A673 (cell line): ENCODE measurements at places on chromosomes 12 and 14.

GRCh38 chr12:79886917-79887519 lies 47.9 kb downstream of the PPP1R12A start:
- DNase-seq = peak; percentile 71

GRCh38 chr12:128365032-128365431 lies 98.1 kb downstream of the TMEM132C start:
- DNase-seq = no peak

- DNase-seq = no peak
These were observed 16.4 kb downstream of the TRMT61A start for GRCh38 chr14:103545219-103545914.

DNA sequence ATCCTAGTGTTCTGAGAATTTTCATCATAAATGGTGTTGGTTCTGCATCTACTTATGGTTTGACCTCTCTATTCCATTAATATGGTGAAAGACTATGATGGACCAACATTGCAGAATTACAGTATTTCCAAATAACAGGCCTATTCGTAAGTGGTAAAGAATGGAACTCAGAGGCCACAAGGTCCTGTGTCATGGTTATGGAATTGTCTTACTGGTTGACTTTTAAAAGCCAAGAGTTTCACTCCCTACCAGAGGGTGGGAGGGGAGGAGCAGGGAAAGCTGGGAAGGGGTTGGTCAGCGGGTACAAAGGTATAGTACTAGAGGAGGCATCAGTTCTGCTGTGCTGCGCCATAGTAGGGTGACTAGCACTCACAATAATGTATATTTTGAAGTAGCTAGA lies 153.4 kb downstream of the TMEM132D start:
- no peak for DNase-seq

- DNase-seq = no peak
These were observed 224.1 kb downstream of the PHLDA1 start for GRCh38 chr12:75807494-75807893.

DNA sequence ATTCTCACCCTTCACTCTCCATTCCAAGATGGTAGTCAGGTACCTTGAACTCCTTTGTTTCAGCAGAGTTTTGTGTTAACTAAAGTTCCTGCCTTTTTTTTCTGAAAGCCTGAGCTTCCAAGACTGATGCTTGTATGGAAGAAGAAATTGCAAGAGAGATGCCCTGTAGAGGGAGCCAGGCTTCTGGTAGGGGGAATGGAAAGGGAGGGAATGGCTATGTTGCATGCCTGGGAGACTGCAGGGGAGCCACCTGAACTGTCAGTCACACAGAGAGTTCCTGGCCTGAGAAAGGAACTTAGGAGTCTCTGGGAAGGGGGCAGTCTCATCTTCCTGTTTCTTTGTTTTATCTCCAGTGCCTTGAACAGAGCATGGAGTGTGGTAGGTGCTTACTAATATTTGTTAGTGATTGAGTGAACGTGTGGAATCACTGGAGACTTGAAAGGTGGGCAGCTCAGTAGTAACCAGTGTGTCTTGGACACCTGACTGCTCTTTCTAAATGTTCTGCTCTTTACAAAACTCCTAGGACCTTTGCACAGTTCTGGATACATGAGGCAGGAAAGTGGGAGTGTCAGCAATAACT lies 132.2 kb downstream of the ANO4 start:
- DNase-seq = peak; percentile 53

DNA sequence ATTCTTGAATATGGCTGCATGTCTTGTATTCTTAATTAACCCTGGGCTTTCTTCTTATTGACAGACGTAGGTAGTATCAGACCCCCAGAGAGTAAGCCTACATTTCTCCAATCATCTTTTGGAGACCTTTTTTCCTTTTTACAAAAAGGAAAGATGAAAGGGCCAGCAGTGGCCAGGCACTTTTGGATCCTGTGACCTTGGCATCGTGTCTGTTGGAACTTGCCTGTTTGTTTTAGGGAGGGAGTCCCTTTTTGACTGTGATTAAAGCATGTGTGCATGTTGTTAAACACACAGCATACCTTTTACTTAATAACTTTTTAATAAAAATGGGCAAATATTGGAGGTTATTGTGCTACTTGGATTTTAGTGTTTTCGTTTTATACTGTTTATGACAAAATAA lies 57.2 kb downstream of the PCNX1 start:
- no peak for DNase-seq

GRCh38 chr12:120793357-120793756 lies 67.7 kb downstream of the ACADS start:
- DNase-seq = no peak

- DNase-seq = peak; percentile 77
These were observed 8.7 kb downstream of the NGDN start for GRCh38 chr14:23478109-23478759.

DNA sequence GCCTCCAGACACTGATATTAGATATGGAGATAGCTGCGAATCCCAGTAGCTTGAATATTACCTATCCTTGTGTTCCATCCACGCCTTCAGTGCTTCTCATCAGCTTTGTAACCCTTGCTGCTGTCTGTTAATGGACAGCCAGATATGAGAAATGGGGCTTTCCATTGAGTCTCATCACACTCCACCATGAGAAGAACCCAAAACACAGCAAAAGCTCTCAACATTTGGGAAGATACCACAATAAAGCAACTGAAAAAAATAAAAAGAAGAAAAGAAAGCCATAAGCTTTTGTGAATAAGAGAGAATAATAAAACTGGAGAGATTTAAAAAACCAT lies 225.4 kb downstream of the GALC start:
- DNase-seq = no peak

- peak; percentile 79 for DNase-seq
These were observed 226.9 kb upstream of the CRY1 start for GRCh38 chr12:107320033-107320928.

GRCh38 chr12:50166799-50167048 lies 445 bp downstream of the CERS5 start:
- no peak for DNase-seq

DNA sequence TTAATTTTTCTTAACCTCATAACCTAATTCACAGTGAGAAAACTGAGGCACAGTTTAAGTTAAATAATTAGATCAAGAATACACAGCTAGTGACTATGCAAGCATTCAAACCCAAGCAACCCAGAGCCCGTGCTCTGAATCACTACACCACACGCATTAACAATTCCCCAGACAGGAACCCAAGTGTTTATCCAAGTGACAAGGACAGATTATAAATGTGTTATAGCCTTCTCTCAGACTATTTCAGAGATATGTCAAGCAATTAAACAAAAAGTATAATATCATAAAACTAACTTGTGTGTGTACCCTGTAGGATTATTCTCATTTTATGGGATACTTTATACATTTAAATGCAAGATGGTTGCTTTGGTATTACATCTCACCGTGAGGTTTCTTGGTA lies 43.8 kb downstream of the MED13L start:
- peak; percentile 44 for DNase-seq

DNA sequence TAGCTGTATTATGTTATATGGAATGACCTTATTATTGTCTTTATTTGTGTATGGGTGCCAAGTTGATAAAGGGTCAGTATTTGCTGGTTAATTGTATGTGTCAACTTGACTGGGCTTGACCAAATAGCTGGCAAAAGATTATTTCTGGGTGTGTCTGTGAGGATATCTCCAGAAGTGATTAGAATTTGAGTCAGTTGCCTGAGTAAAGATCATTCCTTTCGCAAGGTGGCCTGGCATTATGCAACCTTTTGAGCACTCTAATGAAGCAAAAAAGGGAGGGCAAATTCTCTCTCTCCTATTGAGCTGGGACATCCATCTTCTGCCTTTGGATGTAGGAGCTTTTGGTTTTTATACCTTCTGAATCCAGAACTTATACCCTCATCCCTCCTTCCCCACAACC lies 82.2 kb downstream of the ATXN7L3B start:
- DNase-seq = no peak
